NCI-H524 treated with DMSO at 0.1 percent for 48 hours (cell line): ENCODE measurements at places on chromosomes 4 and X.

- no peak for DNase-seq
These were observed 231.3 kb upstream of the PITX2 start for GRCh38 chr4:110854021-110854678.

- no peak for DNase-seq
These were observed 20.4 kb upstream of the TBC1D14 start for GRCh38 chr4:6889101-6889735.

DNA sequence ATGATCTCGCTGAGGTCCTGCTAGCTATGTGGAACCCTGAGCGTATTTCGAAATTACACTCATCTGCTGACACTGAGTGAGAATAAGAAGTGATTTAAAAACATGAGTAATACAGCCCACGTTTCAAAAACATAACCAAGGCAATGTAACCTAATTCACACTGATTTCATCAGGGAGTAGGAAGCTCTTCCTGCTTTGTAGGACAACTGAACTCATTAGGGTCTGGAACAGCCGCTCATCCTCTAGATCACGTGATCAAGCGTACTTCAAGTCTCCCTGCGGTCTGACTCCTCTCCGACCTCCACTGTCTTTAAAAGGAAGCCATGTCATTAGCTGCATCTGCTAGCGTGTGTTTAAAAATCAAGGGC lies 138.0 kb downstream of the NSUN7 start:
- peak; percentile 89 for DNase-seq

DNA sequence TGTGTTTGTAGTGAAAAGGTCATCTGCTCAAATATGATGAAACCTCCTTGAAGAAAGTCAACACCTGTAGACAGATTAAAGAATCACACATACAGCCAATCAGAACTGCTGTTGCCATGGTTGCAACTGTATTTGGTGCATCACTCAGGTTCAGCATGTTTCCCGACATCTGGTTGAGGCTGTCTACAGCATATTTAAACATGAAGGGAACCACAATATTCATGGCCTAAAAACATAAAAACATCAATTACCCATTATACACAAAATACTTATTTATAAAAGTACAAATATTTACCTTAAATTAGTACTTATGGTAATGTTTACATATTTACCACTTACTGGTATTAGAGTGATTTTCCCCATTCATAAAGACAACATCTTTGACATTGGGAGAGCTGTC lies 79.7 kb downstream of the ABCB7 start:
- peak; percentile 22 for DNase-seq

DNA sequence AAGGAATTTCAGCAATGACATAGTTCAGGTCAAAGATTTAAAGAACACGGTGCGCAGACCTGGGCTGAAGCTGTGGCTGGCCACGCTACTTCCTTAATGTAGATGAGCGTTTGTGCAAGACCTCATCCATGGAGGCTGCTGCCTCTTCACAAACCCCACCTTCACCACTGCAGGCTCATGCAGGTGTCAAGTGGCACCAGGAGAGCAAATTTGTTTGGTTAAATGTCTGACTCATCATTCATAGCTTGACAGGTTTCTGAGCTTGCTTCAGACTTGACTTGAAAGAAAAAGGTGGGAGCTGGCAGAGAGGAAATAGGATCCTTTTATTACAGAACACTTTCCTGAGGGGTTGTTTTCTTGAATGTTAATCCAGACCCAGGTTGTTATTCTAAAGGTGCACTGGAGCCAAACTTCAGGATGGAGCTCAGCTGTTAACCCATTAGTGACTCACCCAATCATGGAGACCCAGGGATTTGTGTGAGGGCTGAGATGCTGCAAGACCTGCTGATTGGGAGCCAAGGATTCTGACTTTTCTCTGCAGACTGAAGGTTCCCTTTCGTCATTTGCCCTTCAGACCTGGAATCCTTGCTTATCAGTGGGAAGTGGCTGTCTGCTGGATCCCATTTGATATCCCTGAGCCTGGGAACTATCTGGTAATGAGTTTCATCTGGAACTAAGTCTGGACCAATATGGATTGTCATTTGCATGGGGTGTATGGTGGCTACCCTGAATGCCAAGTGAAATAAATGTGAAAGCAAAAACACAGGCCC lies 315.3 kb downstream of the PTTG2 start:
- no peak for DNase-seq

DNA sequence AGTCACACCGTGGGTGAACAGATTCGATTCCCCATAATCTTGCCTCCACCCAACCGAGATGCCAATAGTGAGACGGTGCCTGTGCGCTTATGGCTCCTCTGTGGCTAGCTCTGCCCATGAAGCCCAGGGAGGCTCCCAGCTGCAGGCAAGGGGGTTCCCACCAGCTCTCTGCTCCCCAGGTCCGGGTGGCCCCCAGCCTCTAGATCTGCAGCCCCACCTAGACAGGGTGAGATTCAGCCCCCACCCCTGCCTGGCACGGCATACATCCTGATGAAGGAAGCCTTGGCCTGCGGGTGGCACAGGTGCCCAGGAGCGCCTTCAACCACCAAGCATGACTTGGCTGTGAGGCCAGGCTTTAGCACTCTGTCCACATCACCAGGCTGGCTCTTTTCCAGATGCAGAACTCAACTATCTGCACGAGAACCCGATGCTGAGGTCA lies 40.6 kb downstream of the WDR1 start:
- DNase-seq = no peak
